ENCODE measurements at places on chromosomes 12 and 14. TPM values are rescaled to one million over a fixed set of nuclear protein-coding genes. Genes with fewer than 3 reads are reported as not detected.

Gene IFI27
- total RNA-seq = 3.1 TPM

GRCh38 chr14:106850913-106851825, 1324.8 kb downstream of the TMEM121 start:
- no peak for DNase-seq

Gene KRT6C
- total RNA-seq = not detected

Gene UNC119B
- 20.1 TPM for total RNA-seq

DNA sequence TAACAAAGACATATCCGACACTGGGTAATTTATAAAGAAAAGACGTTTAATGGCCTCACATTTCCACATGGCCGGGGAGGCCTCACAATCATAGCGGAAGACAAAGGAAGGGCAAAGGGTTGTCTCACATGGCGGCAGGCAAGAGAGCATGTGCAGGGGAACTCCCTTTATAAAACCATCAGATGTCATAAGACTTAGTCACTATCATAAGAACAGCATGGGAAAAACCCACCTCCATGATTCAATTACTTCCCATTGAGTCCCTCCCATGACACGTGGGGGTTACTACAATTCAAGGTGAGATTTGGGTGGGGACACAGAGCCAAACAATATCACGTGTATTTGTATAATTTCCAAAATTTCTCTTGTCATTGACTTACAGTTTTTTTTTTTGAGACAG, 5.5 kb upstream of the LMNTD1 start:
- peak; percentile 14 for DNase-seq

GRCh38 chr12:118330421-118331018, 42.2 kb downstream of the TAOK3 start:
- DNase-seq = no peak

GRCh38 chr14:103155010-103155409, 31.7 kb downstream of the TNFAIP2 start:
- DNase-seq = no peak

DNA sequence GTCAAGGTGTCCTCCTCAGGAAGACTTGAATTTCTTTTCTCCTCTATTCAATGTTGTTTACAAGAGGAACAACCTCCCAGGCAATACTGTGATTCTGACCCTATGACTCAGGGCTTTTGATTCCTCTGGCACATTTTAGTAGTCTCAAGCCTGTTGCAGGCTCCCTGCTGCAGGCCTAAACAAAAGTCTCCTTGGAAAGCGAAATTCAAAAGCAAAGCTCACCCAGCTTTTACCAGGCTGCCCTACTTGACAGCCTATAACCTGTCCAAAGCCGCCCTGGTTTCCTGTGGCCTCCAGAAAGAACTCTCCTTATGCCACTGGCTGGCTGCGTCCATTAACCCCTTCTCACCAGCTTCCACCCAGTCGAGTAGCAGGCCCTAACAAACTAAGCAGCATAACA, 11.6 kb downstream of the FGD6 start:
- DNase-seq = no peak

DNA sequence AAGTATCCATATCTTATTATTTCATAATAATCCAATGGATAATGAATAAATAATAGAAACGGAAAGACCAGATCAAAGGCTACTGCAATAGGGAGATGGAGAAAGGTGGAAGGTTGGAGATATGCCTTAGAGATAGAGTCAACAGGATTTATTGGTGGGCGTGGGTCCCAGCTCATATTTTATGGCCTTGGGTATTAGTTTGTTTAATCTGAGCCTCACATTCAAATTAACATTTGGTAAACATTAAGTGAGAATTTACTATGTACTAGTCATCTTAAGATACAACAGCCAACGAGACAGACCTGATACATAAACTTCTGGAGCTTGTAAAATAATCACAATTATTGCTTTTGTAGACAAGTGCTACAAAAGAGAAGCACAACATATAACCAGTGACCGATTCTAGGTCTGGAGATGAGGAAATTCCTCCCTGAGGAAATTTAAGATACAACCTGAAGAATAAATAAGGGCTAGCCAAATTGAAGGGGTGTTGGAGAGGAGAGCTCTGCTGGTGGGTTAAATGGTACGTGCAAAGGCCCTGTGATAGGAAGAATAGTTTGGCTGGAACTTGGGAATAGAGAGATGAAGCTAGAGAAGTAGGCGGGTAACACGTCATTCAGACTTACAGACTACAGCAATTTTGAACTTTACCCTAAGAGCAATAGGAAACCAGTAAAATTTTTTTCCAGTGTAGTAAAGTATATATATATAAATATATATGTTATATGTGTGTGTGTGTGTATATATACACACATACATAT, 16.1 kb downstream of the LTBR start:
- DNase-seq = no peak

GRCh38 chr12:87760943-87761342, 268.3 kb downstream of the C12orf50 start:
- no peak for DNase-seq

DNA sequence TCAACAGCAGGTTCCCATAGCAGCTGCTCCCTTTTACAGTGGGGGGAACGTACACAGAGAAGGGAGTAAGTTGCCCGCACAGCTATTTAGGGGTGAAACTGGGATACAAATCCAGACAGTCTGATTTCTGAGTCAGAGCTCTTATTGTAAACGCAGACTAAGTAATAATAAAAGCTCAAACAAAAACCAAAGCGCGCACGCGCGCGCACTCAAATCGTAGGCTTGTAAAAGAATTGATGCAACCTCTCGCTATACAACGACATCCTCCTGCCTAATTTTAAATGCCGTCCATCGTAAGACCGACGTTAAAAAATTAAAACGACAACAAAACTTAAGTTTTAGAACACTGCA, 747 bp upstream of the DACT1 start:
- peak; percentile 74 for DNase-seq

GRCh38 chr12:124620606-124621295, 53.3 kb upstream of the NCOR2 start:
- DNase-seq = no peak

Gene FOXG1
- total RNA-seq = not detected

- no peak for DNase-seq
These were observed 29.4 kb upstream of the CTDSP2 start for GRCh38 chr12:57875753-57876547.

Gene GPR84
- total RNA-seq = 0.98 TPM

Gene B4GALNT1
- total RNA-seq = 1.5 TPM
